ENCODE measurements at places on chromosomes 3 and 15.

DNA sequence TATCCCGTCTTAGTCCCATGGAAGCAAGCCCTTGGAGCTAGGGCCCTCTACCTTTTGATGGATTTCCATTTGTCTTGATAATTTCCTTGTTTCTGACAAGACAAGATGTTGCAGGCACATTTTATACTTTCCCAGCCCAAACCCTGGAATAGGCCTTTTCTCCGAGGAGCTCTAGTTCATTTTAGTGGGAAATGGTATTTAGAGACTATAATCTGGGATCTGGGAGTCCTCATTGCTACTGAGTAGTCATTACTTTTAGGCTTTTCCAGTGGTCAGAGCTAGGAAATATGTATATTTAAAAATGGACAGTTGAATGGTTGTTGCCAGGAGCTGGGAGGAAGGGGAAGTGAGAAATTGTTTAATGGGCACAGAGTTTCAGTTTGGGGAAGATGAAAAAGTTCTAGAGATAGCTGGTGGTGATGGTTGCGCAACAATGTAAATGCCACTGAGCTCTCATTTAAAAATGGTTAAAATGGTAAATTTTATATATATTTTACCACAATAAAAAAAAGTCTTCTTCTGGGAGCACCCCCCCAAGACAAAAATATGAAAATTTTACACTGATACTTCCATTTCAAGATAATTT is 31.6 kb downstream of the MLH1 start:
- DNase-seq = peak; percentile 76

GRCh38 chr3:16186086-16186485 is 11.6 kb downstream of the GALNT15 start:
- no peak for DNase-seq

- no peak for DNase-seq
Observed at GRCh38 chr3:130758624-130759369, 12.2 kb upstream of the PIK3R4 start.

DNA sequence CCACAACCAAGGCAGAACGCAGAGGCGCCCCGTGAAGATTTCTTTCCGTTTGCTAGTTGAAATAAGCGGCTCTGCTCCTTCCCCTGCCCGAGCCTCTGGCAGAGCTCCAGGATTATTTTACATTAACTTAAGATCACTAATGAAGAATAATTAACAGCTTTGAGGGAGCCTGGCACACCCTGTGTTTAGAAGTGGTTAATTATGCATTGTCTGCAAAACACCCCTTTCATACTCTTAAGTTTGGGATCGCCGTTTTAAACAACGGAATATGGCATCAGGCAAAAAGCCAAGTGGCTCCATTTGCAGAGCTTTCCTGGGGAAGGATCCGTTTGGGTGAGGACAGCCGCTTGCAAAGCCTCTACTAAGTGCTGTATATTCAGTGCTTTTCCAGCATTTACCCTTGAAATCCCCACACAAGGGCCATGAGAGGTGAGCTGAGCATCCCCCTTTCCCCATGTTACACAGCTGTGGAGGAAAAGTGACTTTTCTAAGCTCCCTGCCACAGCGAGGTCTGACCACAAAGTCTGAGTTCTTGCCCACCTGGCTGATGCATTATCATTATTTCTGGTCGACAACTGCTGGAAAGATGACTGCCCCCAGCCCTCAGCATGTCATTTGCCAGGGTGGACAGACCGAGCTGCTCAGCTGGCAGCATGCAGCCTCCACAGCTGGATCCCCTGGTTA is 33.9 kb downstream of the IQSEC1 start:
- DNase-seq = no peak

DNA sequence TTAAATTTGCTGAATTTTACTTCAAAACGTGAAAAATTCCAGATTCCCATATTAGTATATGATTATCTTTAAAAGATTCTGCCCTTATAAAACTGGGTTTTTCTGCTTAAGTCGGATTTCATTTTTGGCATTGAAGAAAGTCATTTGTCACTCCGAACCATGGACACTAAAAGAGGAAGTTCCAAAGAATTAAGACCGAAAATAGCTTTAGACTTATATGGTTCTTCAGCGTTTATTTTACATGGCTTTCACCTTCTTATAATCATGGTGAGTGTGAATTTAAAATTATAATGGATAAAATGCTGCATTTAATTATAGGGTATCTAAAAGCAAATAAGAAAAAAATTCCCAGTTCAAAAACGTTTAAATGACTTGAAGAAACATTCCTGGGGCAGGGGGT is 1.0 kb downstream of the C3orf38 start:
- peak; percentile 64 for DNase-seq

- no peak for DNase-seq
Observed at GRCh38 chr3:99324636-99325203, 313.7 kb upstream of the COL8A1 start.

- no peak for DNase-seq
Observed at GRCh38 chr15:90103701-90104329, 1.5 kb upstream of the IDH2 start.

- DNase-seq = no peak
Observed at GRCh38 chr3:157082305-157082982, 77.5 kb downstream of the CCNL1 start.

DNA sequence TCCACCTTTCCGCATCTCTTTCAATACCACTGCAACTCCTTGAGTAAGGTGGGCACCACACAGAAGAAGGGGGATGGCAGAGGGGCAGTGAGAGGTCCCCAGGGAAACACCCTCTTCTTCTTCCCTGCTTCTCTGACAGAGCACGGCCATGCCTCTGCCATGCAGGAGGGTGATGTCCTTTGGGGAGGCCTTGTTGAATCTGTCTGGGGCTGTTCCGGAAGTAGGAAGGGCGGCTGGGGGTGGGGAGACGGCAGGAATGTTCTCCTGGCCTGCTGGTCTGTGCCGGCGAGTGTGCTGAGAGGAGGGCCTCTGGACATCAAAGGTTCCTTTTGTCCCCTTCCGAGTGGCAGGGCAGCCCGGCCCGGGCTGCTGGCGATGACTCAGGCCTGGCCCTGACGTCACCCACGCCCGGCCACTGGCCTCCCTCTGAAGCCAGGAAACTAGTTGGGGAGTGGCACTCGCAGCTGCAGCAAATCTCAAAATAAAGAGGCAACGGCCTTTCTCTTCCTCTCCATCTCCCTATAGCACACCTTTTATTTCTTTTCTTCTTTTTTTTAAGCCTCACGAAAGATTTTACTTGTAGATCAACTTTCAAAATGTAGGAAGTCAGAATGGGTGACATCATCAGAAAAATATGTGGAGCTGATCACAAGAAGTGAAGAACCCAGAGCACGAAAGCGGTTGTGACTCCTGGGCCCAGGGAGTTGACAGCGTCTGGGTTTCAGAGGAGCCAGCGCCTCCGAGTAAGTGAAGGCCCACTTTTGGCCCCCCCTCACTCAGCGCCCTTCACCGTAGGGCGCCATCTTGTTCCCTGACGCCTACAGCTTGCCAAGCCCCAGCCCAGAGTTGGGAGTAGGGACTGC is at the start of gene ZBTB38:
Gene ZBTB38, plus strand, starts transcription at position 443 of the 863 bp plus-strand sequence. CDS start 73,885 bp downstream, outside the sequence.
- DNase-seq = no peak

DNA sequence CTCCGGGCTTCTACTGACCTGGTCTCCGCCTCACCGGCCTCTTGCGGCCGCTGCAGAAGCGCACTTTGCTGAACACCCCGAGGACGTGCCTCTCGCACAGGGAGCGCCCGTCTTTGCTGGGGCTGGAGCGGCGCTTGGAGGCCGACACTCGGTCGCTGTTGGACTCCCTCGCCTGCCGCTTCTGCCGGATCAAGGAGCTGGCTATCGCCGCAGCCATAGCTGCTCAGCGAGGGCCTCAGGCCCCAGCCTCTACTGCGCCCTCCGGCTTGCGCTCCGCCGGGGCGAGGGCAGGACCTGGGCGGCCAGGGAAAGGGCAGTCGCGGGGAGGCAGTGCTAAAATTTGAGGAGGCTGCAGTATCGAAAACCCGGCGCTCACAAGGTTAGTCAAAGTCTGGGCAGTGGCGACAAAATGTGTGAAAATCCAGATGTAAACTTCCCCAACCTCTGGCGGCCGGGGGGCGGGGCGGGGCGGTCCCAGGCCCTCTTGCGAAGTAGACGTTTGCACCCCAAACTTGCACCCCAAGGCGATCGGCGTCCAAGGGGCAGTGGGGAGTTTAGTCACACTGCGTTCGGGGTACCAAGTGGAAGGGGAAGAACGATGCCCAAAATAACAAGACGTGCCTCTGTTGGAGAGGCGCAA is 319.2 kb downstream of the FGF12 start:
- no peak for DNase-seq

GRCh38 chr3:172236771-172237742 is 197.7 kb downstream of the FNDC3B start:
- DNase-seq = no peak

DNA sequence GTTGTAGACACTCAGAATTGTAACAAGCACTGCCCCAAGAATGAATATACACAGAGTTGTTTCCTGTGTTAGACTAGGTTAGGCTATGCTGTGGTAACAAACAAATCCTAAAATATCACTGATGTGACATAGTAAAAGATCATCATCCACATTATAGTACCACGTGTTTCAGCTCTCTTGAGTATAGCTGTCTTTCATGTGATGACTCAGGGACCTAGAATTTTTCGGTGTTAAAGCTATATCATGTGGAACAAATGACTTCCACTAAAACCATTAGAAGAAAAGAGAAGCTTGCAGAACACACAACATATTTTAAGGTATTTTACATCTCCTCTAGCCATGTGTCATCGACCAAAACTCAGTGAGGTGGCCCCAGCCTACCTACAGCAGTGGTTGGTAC is 307.9 kb upstream of the RBMS3 start:
- no peak for DNase-seq

GRCh38 chr3:44926172-44926571 is 49.8 kb downstream of the ZDHHC3 start:
- DNase-seq = no peak

DNA sequence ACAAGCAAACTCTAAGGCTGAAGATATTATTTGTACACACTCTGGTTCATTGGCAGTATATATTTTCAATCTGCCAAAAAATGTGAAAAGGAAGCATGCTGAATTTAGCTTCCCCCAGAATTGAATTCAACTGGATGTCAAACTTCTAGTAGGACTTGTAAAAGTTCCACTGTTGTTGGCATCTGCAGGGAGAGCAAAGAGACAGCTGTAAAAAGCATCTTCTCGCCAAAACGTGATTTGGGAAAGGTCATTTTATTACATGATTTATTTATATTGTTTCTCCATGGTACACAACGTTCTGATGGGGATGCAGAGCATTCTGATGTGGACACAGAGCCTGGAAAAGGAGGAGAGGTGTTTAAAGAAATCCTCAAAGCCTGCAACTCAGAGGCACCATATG is 196.7 kb upstream of the ADAMTS9 start:
- no peak for DNase-seq

DNA sequence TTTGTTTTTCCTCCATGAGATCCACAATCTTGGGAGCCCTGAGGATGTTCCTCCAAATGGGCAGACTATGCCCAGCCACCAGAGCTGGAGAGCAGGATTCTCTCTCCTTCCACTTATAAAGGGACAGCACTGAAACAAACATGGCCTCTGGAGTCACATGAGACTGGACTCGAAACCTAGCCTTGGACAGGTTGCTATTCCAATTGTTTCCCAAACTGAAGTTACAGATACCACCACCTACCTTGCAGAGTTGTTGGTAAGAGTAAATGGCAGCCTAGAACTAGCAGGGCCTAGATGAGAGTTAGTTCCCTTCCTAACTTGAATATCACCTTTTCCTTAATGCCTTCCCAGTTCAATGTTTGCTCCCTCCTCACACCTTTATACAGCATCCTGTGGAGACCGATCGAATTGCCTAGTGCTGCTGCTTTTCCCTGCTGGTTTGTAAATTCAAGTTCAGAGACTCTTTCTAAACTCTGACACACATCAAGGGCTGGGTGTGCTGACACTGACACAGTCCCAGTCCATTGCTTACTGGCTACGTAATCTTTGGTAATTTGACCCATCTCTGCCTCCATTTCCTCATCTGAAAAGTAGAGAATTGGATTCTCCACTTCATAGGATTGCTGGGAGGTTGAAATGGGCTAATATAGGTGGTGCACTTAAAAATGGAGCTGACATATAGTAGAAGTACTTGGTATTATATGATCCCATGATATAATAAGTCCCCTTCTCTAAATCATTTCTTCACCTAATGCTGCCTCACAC is 2.6 kb downstream of the IMP3 start:
- DNase-seq = no peak

- no peak for DNase-seq
Observed at GRCh38 chr3:110995461-110996231, 76.0 kb upstream of the NECTIN3 start.

- no peak for DNase-seq
Observed at GRCh38 chr3:153658136-153658535, 463.1 kb upstream of the ARHGEF26 start.

- no peak for DNase-seq
Observed at GRCh38 chr15:65761210-65761926, 30.7 kb downstream of the DENND4A start.

GRCh38 chr3:25103391-25103790 is 324.7 kb upstream of the RARB start:
- no peak for DNase-seq

DNA sequence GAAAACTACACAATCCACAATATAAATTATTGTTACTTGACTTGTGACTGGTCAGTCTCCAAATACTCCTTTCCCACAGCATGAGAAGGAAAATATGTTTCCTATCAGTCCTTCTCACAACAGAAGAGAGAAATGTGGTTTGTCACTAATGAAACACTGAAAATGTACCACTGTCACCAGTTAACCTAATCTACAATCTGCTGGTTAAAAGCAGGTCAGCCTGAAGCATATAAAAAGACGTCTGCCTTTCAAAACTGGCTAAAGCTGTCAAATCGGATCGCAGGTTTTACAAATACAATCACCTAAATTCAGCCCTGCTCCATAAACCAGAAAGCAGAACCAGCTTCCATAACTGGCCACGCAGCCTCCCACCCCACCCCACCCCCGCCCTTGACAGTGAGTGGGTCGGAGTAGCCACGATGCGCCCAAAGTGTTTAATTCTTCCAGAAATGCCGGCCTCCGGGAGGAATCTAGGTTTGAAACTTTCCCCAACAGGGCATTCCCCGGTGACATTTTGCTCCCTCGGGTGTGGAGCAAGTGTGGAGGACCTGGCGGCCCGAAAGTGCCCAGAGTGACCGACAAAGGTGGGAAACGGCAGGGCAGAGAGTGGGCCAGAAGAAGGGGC is 682 bp downstream of the ETFA start:
- DNase-seq = peak; percentile 80

DNA sequence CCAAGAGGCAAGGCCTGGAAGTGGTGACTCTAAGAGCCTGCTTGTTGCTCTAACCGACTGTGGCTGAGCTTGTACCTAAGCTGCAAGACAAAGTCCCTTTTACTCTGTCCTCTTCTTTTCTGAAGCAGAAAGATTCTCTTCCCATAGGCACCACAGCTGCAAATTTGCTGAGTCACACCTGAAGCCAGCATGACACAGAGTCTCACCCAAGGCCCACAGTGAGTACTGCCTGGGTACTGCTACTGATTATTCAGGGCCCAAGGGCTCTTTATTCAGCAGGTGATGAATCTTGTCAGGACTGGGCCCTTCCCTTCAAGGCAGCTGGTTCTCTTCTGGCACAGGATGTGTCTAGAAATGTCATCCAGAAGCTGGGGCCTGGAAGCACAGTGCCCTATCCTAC is 18.9 kb upstream of the TIGIT start:
- no peak for DNase-seq

GRCh38 chr15:45093013-45093412 is 21.0 kb downstream of the DUOX2 start:
- DNase-seq = no peak

GRCh38 chr3:139607257-139608107 is 67.9 kb upstream of the RBP1 start:
- no peak for DNase-seq

- DNase-seq = no peak
Observed at GRCh38 chr3:40098261-40098759, 211.2 kb upstream of the EIF1B start.
